ENCODE measurements at places on chromosomes 4 and X. TPM values are rescaled to one million over a fixed set of nuclear protein-coding genes. Genes with fewer than 3 reads are reported as not detected.

Gene NHSL2
- total RNA-seq: 0.29 TPM

Gene SYP
- 2.9 TPM for total RNA-seq

Gene STPG2
- total RNA-seq: not detected

Gene TENM3
- total RNA-seq: 1.6 TPM

Gene F8A3
- total RNA-seq: 1.0 TPM

Gene GC
- total RNA-seq: not detected

Gene PHEX
- 0.28 TPM for total RNA-seq

Gene ELK1
- 38.6 TPM for total RNA-seq

Gene ADAM29
- total RNA-seq: not detected

Gene HSFX4
- total RNA-seq: not detected

Gene GLRA3
- total RNA-seq: not detected

Gene CT45A2
- total RNA-seq: not detected

Gene SMIM31
- total RNA-seq: 0.05 TPM

Gene DACH2
- not detected for total RNA-seq

Gene GPR34
- not detected for total RNA-seq

Gene AMOT
- total RNA-seq: 0.02 TPM

Gene PDCL2
- total RNA-seq: not detected

Gene SH3D19
- total RNA-seq: 22.9 TPM
